Camera-type eye (tissue), 1 donor: ENCODE measurements at places on chromosomes 16 and 17. TPM values are rescaled to one million over a fixed set of nuclear protein-coding genes. Genes with fewer than 3 reads are reported as not detected.

Gene DLX3
- total RNA-seq, result 0.33 TPM

Gene CRYBA1
- total RNA-seq, result 4,794 TPM

Gene KRTAP16-1
- not detected for total RNA-seq

Gene DNASE1L2
- 1.2 TPM for total RNA-seq

Gene GINS2
- total RNA-seq, result 7.0 TPM

Gene CCL5
- 2.1 TPM for total RNA-seq

Gene GINS3
- total RNA-seq, result 7.5 TPM

Gene C16orf74
- 23.1 TPM for total RNA-seq

Gene ANKS4B
- 0.05 TPM for total RNA-seq

Gene TAC4
- not detected for total RNA-seq

Gene MYH1
- 3.8 TPM for total RNA-seq

Gene NGFR
- total RNA-seq, result 47.4 TPM

Gene SLC6A2
- 9.0 TPM for total RNA-seq

Gene KRTAP17-1
- total RNA-seq, result not detected

Gene CA5A
- total RNA-seq, result not detected

Gene KRTAP4-1
- not detected for total RNA-seq

Gene INTS2
- 36.6 TPM for total RNA-seq

Gene KRTAP2-1
- total RNA-seq, result not detected

Gene CSH2
- total RNA-seq, result not detected

Gene ZNF200
- 16.1 TPM for total RNA-seq

Gene DCXR
- total RNA-seq, result 39.0 TPM

Gene CES3
- total RNA-seq, result 0.77 TPM

Gene HS3ST3B1
- total RNA-seq, result 52.8 TPM

Gene ARHGAP44
- 12.5 TPM for total RNA-seq

Gene TBC1D3B
- 4.7 TPM for total RNA-seq

Gene OR1F1
- not detected for total RNA-seq

Gene SOCS7
- 37.7 TPM for total RNA-seq

Gene TOM1L1
- total RNA-seq, result 61.0 TPM

Gene C16orf96
- 0.38 TPM for total RNA-seq

Gene PIK3R6
- total RNA-seq, result 2.5 TPM

Gene DRG2
- 36.7 TPM for total RNA-seq

Gene MEIOB
- 0.60 TPM for total RNA-seq

Gene ENO3
- total RNA-seq, result 174 TPM

Gene OTOA
- 0.22 TPM for total RNA-seq

Gene NPIPB6
- 11.4 TPM for total RNA-seq

Gene ALDH3A1
- 7.1 TPM for total RNA-seq

Gene CDRT4
- 6.7 TPM for total RNA-seq

Gene NHERF2
- 36.8 TPM for total RNA-seq

Gene MYOCD
- total RNA-seq, result 7.9 TPM

Gene ERN2
- 0.38 TPM for total RNA-seq

Gene WNT9B
- 0.16 TPM for total RNA-seq

Gene MT4
- total RNA-seq, result not detected

Gene CRISPLD2
- 39.8 TPM for total RNA-seq

Gene QPRT
- 21.7 TPM for total RNA-seq

Gene TPSAB1
- 3.4 TPM for total RNA-seq

Gene NECAB2
- 7.3 TPM for total RNA-seq
